ENCODE measurements at places on chromosomes 16 and 17.

DNA sequence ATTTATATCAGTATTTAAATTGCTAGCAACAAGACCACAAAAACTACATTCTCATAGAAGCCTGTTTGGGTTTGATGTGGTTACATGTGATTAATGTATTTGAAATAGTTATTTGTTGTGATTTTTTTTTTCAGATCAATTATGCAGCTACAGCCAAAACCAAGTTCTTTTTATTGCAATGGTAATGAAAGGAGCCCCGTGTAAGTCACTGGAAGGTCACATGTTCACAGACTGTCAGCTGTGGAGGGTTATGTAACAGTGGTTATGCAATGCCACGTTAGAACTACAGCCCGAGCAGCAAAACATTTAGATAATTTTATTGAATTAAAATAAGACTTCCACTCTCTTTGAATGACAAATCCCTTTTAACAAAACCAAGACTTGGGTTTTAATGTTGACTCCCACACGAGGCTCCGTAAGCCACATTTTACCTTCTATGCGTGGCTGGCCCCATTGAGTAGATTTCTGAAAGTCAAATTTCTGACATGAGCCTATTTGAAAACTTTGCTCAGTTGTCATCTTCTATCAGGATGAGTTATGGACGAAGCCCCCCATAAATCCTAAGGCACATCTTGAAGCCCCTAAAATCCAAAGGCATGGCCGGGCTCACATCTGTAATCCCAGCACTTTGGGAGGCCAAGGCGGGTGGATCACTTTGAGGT is 41.8 kb upstream of the SEC14L1 start:
- DNase-seq, result no peak

DNA sequence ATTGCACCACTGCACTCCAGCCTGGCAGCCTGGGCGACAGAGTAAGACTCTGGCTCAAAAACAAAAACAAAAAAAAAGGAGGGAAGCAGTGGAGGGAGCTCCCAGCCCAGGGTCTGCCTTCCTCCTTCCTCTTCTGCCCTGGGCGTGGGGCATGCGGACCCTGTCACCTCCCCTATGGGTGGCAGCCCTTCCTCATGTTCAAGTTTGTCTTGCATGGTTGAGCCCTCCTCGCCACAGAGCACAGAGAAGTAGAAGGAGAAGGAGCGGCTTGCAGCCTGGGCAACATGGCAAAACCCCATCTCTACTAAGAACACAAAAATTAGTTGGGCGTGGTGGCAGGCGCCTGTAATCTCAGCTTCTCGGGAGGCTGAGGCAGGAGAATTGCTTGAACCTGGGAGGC is 21.4 kb upstream of the TIMP2 start:
- DNase-seq, result no peak

GRCh38 chr17:33968350-33969044 is 286.6 kb upstream of the CCL2 start:
- no peak for DNase-seq

- DNase-seq, result no peak
Observed at GRCh38 chr16:23025692-23026307, 123.5 kb downstream of the USP31 start.

- no peak for DNase-seq
Observed at GRCh38 chr16:12447556-12447955, 356.1 kb downstream of the CPPED1 start.

DNA sequence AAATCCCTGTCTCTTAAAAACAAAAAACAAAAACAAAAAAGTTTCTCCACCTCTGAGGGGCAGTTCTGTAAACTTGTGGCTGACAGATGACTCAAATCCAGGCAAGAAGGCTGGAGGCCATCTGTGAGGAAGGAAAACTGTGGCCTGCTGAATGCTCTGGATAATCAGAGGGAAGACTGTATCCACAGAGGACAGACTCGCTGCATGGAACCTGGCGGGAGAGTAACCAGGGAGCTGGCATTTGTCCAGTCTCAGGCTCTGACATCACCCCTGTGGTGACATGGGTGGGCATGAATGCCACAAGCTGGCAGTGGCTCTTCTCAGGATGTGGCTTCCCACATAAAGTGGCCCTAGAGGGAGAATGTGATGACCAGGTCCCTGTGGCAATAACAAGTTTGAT is 2.8 kb upstream of the KSR1 start:
- no peak for DNase-seq

DNA sequence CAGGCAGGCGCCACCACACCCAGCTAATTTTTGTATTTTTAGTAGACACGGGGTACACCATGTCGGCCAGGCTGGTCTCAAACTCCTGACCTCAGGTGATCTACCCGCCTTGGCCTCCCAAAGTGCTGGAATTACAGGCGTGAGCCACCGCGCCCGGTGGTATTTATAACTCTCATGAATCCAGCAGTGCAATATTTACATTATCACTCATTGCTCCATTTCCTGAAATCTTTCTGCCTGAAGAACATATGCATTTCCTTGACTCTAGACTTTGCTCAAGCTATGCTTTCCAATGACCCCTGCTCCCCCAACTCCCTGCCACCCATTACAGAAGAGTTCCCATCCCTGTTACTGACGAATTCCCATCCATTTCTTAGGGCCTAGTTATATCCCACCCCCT is 19.7 kb upstream of the NDUFAB1 start:
- no peak for DNase-seq

DNA sequence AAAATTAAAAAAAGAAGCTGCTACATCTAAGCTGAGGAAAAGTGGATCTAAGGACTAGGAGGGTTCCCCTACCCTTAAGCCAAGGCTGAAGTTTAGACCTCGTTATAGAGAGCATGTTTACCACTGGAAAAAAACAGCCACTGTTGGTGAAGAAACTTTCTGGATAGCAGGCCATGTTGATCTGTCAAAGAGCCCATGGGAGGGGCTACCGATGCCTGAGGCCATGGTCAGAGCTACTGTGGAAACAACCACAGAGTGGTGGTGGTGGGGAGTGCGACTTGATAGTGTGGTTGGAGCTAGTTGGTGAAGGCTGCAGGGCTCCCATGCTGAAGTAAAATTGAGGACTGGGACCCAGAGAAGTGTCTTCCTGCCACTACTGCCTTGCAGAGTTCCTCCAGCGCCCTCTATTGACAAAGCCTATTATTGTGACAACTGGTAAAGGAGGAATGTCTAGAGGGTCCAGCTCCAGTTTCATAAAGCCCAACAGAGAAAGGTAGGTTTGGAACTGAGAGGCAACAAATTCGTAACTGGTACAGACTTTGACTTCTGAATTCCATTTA is 12.7 kb upstream of the FAM20A start:
- DNase-seq, result peak; percentile 64

DNA sequence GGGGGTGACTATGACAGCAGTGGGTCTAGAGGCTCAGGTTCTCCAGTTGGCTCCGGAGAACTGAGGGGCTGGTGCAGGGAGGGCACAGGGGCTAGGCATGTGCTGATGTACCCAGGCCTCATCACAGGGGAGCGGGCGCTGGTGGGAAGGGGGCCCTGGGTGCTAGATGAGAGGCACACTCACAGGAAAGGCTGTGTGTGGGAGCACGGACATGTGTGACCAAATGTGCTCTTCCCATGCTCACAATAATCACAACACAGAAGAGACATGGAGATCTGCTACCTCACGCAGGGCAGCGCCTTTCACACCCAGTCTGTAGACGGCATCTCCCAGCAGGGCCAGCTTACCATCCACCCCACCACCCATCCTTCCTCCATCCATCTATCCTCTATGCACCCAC is 17.4 kb upstream of the RASD1 start:
- no peak for DNase-seq

- DNase-seq, result no peak
Observed at GRCh38 chr17:49647256-49647585, 30.7 kb downstream of the SPOP start.

GRCh38 chr16:27363797-27364196 is 38.2 kb upstream of the IL21R start:
- no peak for DNase-seq

Measured in NCI-H1048 (cell line).